ENCODE measurements at places on chromosomes 7 and 10.

- no peak for DNase-seq
Measured at GRCh38 chr10:109966961-109967738, 40.6 kb upstream of the ADD3 start.

DNA sequence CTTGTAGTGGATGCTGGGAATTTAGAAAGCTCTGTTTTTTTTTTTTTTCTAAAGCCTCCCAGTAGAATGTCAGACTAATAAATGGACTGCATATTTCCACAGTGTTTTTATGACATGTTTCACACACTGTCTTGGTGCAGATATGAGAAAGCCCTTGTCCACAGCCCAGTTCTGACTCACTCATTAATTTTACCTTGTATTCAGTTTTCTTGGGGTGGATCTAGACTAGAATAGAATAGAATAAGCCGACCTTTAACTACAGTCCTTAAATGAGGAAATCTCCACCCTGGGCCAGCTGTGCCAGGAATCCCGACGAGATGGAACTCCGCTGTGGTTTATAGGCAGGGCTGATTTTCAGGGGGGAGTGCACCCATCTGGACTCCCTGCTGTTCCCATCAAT lies 274.7 kb downstream of the NRG3 start:
- DNase-seq = no peak

GRCh38 chr10:1651270-1651966 lies 85.9 kb downstream of the ADARB2 start:
- no peak for DNase-seq

DNA sequence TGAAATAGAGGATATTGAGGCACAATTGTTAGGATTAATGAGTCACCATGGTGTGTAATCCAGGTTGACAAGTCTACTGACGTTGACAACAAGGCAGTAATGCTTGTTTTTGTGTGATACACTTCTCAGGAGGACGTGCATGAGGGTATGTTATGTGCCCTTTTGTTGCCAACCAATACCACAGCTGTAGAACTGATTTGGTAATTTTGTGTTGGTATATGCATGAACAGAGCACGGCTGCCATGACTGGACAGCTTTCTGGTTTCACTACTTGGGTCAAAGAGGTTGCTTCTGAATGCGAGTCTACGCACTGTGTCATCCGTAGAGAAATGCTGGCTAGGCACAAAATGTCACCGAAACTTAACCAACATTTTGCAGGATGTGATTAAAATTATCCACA lies 32.9 kb downstream of the PHTF2 start:
- no peak for DNase-seq

DNA sequence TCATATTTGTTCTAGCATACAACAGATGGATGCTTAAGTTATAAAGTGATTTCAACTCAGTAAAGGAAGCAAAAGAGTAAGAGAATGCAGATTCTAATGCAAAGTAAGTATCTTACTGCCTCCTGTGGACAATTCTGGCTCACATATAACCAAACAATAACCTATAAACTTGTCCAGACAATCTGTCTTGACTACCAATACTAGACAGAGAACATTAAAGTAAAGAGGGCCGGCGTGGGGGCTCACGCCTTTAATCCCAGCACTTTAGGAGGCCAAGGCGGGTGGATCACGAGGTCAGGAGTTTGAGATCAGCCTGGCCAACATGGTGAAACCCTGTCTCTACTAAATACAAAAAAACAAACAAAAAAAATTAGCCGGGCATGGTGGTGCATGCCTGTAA lies 329.3 kb downstream of the CACNA2D1 start:
- no peak for DNase-seq

- DNase-seq = no peak
Measured at GRCh38 chr10:121332829-121333765, 265.1 kb downstream of the FGFR2 start.

DNA sequence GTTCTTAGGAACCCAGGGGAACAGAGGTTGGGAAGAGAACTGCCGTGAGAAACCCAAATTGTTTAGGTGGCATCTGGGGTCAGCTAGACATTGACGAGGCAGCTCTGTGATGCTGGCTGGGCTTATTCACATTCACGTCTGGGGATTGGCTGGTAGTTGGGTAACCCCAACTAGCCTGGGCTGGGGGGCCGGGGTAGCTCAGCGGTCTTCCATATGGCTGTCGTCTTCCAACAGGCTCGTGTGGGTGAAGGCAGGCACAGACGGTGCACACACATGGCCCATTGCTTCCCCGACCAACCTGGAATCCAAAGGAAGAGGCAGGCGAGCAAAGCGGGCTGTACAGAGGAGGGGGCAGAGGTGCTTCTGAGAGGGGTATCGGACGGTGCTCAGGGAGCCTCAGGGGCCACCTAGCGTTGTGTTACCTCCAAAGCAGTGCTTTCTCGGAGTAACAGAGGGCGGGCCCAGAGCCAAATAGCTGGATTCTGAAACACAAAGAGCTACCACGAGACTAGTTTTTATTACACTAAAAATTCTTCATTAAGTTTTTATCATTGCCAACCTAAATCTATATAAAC lies 34.5 kb downstream of the MKI67 start:
- no peak for DNase-seq

GRCh38 chr7:21568762-21569161 lies 25.9 kb downstream of the DNAH11 start:
- no peak for DNase-seq
